NCI-H1694 treated with DMSO at 0.1 percent for 48 hours (cell line): ENCODE measurements at places on chromosomes 5 and 9.
A peak's percentile ranks its signal among the peaks of the same experiment; 100 is the strongest.

DNA sequence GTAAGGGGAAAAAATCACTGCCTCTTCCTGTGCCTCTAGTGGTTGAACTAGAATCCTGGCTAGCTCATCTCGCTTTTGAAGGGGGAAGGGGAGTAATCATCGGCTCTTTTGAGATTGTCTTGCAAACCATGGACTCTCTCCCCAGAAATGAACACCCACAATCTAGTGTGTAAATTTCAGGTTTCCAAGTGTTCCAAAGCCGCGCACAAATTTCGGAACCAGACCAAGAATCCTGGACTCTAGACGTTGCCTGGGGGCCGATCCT lies 4.9 kb upstream of the FOXE1 start:
- no peak for DNase-seq

- DNase-seq: peak; percentile 34
These were observed 133.4 kb upstream of the OTULINL start for GRCh38 chr5:14447958-14448911.

- DNase-seq: no peak
These were observed 368.1 kb upstream of the CTNND2 start for GRCh38 chr5:12272389-12272788.

DNA sequence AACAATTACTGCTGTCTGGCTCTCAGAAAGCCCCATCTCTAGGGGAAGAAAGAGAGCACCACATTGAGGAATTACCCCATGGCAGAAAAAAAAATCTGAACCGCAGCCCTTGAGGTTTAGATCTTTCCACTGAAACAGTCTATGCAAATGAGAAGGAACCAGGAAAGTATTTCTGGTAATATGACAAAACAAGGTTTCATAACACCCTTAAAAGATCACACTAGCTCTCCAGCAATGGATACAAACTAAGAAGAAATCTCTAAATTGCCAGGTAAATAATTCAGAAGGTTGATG lies 427.1 kb downstream of the PRELID2 start:
- no peak for DNase-seq

GRCh38 chr5:178895615-178896571 lies at the start of gene ZFP2:
TSS of gene ZFP2 (plus strand) at chr5:178895913. CDS start at chr5:178931314, 35,401 bp downstream.
- DNase-seq: peak; percentile 20

DNA sequence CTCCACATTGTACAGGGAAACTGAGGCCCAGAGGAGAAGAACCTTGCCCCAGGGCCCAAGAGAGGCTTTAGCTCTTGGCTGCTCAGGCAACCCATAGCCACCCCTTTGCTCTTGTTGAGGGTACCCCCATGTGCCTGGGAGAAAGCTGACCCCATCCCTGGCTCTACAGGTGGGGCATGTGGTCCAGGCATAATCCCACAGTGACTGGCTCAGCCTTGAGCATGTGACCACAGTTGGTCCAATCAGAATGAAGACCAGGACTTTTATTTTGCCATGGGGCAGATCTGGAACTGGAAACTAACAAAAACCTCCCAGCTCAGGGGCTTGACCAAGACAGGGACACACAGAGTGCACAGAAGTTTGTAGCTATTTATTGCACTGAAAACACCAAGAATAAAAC lies 29.3 kb downstream of the SLC6A7 start:
- DNase-seq: no peak

GRCh38 chr9:121972501-121972981 lies 120.6 kb downstream of the TTLL11 start:
- no peak for DNase-seq

DNA sequence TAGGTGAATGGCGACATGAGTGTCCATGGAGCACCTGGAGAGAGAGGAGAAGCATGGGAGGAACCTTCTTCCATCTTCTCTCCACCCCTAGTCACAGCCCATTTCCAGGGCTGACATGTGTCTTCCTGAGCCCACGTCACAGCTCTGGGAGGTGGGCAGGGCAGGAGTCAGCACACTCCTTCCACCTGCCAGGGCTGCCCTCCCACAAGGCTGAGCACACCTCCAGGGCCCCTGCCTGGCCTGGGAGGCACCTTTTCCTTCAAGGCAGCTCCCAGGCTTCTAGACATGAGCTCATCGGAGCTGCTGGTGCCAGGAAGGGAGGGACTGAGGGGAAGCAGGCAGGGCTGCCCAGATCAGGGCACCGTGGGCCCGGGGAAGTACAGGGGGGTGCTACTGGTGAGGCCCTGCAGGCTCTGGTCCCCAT lies 13.6 kb upstream of the SYNPO start:
- DNase-seq: no peak

DNA sequence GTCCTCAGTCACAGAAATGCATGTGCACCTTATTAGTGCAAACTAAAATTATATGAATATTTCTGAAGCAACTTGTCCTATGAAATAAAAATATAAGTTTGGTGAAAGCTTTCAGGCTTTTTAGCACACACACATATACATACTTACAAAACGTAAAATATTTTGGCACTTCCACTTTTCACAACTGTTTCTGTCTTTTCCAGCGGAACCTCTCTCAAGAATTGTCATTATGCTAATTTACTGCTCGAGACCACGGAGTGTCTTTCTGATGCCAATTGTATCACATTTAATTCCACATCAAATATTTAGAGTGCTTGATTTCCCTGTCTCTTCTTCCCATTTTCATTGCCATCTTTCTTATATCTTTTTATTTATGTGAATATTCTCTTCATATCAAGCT lies 100.4 kb downstream of the MEF2C start:
- no peak for DNase-seq

- no peak for DNase-seq
These were observed 121.7 kb upstream of the RGMB start for GRCh38 chr5:98651715-98652114.

GRCh38 chr5:370311-370958 lies 48.9 kb downstream of the AHRR start:
- no peak for DNase-seq

- DNase-seq: no peak
These were observed 19.8 kb downstream of the COL27A1 start for GRCh38 chr9:114174876-114175771.

- DNase-seq: no peak
These were observed 203.2 kb downstream of the TSSK1B start for GRCh38 chr5:113231653-113232000.

DNA sequence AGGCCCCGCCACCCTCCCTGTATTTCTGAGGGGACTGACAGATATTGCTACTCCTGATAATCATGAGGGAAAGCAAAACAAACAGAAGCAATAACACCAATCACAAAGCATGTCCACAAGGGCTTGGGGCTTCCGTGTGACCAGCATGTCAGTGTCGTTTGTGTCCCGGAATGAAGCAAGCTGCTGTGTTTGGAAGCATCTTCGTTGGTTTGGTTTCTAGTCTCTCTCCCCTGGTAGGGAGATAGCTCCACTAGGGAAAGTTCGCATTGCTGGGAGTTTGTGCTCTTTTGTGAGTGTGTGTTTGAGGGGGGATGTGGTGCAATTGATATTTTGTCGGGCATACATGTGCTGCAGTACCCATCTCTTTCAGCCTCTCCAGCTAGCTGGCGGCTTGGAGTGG lies 1.4 kb downstream of the GRIA1 start:
- no peak for DNase-seq

DNA sequence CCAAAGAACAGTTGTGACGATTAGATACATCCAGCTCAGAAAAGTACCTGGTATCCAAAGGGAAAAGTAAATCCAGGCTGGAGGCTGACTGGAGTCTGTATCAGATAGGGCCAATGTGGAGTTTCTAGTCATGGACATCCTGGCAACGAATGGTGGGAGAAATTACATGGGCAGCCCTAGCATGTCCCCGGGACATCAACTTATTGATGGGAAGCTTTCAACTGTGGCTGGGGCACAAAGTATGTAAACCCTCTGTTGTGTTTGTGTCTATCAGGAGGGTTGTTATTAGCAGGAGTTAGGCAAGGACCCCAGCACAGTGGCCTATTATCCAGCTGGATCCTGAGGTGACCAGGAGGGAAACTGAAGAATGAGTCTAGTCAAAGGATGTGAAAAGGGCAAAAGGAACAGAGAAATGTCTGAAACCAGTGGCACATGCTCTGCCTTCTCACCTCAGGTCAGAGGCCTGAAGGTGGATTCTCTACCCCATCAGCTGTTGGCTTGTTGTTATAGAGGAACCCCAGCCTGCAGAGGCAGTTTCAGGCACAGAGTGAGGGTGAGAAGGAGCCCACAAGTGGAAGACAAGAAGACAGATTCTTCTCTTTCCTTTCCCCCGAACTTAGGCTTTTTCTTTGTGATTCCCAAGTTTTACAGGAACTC lies 19.9 kb downstream of the IFNW1 start:
- DNase-seq: no peak

GRCh38 chr5:18433336-18433735 lies 799.1 kb downstream of the TAF11L14 start:
- no peak for DNase-seq

- no peak for DNase-seq
These were observed 8.3 kb upstream of the SLC6A19 start for GRCh38 chr5:1192971-1193590.

- no peak for DNase-seq
These were observed 40.0 kb downstream of the PIK3R1 start for GRCh38 chr5:68255305-68256120.

DNA sequence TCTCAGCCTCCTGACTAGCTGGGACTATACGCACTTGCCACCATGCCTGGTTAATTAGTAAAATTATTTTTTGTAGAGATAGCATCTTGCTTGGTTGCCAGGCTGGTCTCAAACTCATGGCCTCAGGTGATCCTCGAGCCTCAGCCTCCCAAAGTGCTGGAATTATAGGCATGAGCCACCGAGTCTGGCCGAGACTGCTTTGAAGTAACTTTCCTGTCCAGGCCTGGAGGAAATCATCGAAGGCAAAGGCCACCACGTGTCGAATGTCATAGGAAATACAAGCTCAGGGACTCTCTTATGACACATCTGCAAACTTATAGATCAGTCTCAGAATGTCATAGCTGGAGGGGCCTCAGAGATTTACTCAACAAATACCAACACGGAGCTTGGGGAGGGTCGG lies 25.1 kb downstream of the RAPGEF1 start:
- DNase-seq: no peak

DNA sequence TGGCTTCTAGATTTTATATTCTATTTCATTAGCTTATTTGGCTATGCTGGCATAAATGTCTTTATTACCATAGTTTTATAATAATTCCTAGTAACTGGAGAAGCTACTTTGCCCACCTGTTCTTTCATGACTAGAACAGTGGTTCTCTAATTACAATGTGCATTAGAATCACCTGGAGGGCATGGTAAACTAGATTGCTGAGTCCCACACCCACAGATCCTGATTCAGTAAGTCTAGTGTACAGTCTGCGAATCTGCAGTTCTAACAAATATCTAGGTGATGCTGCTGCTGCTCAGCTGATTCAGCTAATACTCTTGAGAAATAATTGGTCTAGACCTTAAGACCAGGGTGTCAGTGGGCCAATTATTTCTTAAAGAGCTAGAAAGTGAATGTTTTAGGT lies 35.5 kb downstream of the RNF38 start:
- DNase-seq: no peak

DNA sequence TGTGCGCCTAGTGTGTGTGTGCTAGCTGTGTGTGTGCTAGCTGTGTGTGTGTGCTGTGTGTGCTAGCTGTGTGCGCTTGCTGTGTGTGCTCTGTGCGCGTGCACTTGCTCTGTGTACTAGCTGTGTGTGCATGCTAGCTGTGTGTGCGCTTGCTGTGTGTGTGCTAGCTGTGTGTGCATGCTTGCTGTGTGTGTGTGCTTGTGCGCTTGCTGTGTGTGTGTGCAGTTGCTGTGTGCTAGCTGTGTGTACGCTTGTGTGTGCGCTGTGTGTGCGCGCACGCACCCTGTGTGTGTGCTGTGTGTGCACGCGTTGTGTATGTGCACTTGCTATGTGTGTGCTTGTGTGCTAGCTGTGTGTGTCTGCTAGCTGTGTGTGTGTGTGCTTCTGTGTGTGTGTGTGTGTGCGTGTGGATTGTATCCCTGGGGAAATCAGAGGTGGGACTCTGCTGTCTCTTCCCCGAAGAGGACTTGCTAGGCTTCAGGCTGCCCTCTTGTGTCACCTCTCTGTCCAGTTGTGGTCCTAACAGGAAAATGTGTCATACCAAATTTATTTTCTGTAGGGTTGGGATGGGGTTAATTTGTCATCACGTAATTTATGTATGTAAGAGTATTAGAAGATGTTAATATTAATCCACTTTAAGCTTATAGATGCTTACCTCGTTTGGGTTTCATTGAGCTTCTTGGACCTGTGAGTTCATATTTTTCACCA lies 38.9 kb downstream of the TPPP start:
- no peak for DNase-seq

DNA sequence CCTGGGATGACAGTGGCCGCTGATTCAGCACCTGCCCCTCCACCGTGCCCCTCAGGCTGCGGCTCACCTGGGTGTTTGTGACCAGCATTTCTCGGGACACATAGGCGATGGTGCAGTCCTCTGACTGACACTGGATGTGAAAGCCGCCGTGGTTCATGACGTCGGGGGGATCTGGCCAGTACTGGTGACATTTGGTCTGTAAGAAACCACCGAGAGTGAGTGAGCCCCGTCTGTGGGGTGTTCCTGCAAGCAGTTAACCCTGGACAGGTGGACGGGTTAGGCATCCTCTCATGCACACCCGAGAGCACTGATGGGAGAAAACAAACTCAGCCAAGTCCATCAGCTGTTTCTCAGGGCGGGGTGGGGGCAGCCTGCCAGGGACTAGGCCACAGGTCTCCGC lies 62.5 kb upstream of the EPB41L4B start:
- DNase-seq: no peak

DNA sequence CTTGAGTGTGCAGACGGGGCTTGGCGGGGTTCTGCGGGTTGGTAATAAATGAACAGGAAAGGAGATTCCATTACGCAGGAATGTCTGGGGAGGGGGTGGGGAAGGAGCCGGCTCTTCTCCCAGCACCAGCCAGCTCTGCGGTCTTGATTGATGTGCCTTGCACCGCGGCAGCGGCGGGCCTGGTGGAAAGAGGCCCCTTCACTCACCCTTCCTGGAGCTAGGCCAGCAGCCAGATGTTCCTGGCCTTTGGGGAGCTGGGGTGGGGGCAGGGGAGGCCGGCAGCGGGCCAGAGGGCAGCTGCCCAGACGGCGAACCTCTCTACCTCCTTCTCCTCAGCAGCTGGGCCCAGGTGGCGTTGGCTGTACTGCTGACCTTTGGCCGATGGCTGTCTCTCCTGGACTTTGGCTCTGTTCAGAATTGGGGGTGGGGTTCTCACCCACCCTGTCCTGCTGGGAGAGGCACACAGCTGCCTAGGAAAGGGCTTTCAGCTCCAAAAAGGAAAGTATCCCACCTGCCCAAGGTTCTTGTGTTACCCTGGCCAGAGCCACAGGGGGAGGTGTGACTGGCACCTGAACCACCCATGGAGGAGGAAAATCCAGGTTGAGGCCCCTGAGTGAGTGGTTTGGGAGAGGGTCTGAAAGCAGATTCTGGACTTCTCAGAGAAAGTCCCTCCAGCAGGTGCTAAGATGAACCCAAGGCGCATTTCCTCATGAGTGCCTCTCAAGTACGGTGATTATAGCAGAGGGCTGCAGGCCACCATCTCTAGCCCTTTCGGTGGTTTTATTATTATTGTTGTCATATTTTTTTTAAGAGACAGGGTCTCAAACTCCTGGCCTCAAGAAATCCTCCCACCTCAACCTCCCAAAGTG lies 58.0 kb upstream of the SYNPO start:
- no peak for DNase-seq
